Frontal cortex (tissue), 4 donors: ENCODE measurements at places on chromosomes 7 and 10. TPM values are rescaled to one million over a fixed set of nuclear protein-coding genes. Genes with fewer than 3 reads are reported as not detected.

DNA sequence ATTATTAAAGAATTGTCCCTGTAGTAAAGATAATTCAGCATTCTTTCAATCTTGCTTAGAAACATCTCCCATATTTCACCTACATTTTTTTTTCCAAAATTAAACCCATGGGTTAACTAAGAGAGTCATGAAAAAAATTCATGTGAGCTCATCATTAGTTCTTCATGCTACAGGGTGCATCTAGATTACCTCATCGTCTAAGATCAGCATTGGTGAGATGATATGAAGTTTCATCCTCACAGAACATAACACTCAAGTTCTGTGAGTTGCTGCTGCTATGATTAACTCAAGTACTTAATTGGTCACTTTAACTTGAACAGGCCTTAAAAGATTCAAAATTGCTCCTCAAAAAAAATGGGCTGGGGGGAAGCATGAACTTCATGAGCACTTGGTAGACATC lies 50.0 kb downstream of the RAB11FIP2 start:
- DNase-seq, result no peak

- no peak for DNase-seq
Observed at GRCh38 chr7:566100-566499, 46.5 kb upstream of the PDGFA start.

DNA sequence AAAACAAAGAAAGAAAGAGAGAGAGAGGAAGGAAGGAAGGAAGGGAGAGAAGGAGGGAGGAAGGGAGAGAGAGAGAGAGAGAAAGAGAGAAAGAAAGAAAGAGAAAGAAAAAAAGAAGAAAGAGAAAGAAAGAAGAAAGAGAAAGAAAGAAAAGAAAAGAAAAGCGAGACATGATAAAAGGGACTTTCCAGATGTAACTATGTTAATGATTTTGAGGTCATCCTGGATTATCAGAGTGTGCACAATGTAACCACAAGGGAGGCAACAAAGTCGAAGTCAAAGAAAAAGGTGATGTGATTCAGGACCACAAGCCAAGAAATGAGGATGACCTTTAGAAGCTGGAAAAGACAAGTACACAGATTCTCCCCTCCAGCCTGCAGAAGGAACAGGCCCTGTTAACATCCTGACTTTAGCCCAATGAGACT lies 48.9 kb upstream of the PAX2 start:
- DNase-seq, result no peak

- DNase-seq, result no peak
Observed at GRCh38 chr7:12801107-12801506, 113.7 kb downstream of the ARL4A start.

GRCh38 chr7:107194052-107194451 lies 25.2 kb downstream of the HBP1 start:
- DNase-seq, result no peak

SOSTDC1 gene
- 30.2 TPM for total RNA-seq

DNA sequence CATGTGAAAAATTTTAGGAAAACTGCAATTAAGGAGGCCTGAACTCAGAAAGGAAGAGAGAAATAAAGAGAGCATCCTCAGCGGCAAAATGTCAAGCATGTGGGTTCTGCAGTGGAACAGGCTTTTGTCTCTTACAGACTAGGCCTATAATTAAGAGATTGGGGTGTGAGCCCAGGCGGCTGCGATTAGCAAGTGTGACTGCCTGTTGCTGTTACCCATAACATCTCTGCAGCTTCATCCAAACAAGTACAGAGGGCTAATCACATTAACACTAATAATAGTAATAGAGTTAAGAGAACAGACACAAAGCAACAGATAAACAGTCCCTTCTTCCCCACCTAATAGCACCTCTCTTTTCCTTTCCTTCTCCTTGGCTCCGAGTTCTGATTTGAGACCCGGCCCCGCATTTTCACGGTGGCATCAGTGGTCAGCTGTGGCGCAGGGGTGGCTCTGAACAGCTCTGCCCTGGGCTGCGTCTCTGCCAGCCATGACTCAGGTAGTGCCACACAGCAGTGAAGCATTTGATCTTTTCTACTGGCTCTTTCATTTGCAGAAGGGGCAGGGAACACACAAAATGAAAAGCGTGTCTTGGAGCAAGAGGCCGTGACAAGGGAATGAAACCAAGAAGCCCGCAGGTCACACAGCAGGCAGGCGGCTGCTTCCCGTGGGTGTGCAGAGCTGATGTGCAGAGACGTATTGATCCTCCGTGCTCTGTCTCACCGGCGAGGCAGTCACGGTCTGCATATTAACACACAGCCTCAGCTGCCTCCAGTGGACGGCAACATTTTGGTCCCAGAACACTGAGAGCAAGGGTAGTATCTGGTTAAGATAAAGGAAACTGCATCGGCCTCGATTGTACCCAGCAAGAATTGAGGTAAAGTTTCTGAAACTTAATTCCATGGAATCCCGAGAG lies 103.1 kb downstream of the KLF6 start:
- no peak for DNase-seq

GRCh38 chr10:76149602-76150138 lies 718.2 kb downstream of the LRMDA start:
- DNase-seq, result no peak

ELMO1 gene
- 68.1 TPM for total RNA-seq

PLXDC2 gene
- 10.6 TPM for total RNA-seq

DNA sequence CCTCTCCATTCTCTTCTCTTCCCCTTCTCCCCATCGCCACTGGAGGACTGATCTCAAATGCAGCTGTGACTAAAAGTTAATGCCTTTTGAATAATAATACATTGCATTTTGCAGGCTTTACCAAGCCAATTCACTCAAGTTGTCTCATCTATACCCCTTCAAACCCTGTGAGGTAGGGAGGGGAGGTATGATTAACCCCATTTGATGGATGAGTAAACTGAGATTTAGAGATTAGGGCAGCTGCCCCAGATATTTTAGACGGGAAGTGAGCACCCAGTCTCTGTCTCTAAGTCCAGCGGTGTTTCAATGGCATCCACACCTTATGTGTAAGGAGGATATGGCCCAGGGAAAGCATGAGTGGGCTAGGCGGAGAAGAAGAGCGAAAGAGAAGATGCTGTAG lies 1.1 kb downstream of the CPA5 start:
- no peak for DNase-seq

- no peak for DNase-seq
Observed at GRCh38 chr10:79320820-79321493, 26.3 kb upstream of the PPIF start.

DNA sequence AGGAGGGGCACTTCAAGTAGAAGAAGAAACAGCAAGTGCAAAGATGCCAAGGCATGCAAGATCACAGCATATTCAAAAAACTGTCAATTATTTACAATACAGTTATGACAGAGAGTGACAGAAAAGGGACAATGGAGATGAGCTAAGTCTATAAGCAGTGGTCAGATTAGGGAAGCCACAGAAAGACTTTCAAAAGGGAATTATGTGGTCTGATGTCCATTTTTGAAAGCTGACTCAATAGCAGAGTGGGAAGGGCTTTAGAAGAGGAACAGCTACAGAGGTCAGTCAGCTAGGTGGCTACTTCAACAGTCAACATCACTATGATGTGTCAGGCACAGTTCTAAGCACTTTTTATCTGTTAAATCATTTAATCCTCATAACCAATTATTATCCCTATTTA lies 45.2 kb upstream of the SPOCK2 start:
- no peak for DNase-seq

DNA sequence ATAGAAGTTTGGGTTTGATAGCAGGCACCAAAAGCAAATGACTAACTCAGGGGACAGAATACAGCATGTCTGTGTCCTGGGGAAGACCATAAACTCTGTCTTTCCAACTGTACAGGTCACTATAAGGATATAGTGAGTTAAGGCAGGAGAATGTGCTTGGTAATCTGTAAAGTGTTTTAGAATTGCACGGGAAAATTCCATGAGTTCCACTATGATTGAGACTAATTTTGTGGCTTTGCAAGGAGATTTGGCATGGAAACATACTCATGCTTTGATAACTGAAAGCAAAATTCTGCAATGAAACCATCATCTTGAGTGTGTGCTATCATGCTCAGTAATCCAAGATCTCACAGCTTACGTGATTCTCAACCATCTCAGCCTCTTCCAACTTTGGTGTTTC lies 152.6 kb downstream of the PKD1L1 start:
- DNase-seq, result no peak

- DNase-seq, result no peak
Observed at GRCh38 chr10:77290528-77291155, 347.0 kb downstream of the KCNMA1 start.

DNA sequence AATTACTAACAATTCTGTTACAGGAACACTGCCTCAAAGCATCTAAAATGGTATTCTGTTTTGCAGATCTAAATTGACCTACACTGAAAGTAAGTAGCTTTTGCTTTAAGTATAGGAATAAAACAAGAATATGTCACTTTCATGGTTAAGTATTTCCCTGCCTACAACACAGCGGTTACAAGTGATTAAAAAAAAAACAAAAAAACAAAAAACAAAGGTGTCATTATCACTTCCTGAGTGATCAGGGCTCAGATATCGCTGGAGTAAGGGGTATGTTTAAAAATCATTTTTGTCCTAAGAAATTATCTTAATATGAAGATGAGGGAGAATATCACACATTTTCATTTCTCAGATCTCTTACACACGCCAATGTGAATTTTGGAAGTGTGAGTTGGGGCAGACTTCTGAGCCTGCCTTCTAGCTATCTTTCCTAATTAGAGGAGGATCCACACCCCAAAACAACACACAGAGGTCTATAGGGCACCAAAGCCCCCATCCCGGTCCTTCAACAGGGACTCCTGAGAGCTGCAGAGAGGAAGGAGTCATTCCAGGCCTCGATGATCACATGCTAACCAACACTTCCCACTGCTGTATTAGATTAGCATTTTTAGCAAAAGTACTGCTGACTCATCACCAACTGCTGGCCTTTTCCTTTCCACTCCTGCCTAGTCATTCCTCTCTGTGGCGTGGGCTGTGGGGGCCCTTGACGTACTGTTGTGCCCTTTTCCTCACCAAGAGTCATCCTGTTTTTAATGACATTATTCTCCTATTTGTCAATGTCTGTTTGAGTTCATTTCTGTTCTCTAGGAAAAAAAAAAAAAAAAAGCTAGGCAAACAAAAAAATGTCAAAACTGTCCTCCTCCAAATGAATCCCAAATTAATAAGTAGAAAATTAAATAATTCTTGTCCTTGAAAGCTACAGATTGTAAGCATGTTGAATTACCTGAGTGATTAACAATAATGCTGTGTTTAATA lies 31.2 kb downstream of the PRTFDC1 start:
- DNase-seq, result no peak

GRCh38 chr10:31920538-31920937 lies 8.1 kb downstream of the ARHGAP12 start:
- DNase-seq, result no peak
